ENCODE measurements at places on chromosomes 6 and 20.

GRCh38 chr6:48426636-48427035, 315.6 kb upstream of the PTCHD4 start:
- DNase-seq, result no peak

DNA sequence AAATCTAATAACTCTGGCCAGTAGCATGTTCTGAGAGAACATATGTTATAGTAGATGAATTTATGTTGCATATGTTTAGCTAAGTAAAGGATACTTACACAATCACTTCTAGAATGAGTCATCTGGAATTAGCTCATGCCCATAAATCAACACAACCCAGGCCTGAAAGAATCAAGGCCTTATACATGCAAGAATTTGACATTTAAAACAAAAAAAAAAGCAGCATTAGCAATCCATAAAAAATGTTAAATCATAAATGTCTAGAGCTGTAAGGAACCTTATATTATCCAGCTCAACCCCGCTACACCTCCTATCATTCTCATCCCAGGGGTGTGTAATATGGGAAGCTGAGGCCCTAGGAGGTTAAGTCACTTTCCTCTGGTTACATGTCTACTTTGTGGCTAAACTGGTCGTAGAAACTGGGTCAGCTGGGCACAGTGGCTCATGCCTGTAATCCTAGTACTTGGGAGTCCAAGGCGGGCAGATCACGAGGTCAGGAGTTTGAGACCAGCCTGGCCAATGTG, 105.2 kb upstream of the CARMIL1 start:
- no peak for DNase-seq

DNA sequence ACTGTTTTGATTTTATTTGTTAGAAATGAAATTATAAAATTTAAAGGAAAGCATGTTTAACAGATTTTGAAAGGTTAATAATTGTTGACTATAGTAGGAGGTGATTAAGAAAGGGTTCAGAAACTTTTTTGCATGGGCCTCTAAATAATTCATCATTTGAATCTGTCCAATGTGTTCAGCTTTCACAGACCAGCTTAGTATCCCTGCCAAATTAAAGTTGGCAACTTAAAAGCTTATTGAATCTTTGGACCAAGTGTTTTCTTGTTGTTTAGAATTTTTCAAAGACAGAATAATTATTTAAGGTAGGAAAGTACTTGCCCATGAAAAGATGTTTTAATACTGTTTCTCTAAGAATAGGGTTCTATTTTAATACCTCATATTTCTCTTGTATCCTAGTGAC, 466.0 kb downstream of the GJA1 start:
- no peak for DNase-seq

DNA sequence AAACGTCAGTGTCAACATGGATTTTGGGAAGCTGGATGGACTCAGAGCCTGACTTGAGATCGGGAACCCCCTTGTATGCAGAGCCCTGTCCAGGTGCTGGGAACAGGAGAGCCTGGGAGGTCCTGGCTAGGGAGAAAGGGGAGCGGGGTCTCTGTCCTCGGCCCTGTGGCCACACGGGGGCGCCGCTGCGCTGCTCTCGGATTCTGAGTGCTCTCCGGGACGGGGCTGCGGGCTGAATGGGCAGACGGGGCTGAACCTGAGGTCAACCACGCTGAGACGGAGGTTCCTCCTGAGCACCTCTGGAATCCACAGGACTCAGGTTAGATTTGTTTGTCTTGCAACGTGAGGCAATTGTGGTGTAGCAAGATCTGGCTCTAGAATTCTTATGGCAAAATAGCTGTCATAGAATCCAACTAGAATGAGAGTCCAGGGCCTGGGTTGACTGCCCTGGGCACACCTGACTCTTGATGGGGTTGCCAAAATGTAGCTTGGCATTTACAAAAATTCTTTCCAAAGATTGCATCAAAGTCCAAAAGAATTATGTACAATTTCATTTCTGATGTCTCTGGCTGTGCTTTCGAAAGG, 20.6 kb upstream of the HLA-F start:
- DNase-seq, result no peak

DNA sequence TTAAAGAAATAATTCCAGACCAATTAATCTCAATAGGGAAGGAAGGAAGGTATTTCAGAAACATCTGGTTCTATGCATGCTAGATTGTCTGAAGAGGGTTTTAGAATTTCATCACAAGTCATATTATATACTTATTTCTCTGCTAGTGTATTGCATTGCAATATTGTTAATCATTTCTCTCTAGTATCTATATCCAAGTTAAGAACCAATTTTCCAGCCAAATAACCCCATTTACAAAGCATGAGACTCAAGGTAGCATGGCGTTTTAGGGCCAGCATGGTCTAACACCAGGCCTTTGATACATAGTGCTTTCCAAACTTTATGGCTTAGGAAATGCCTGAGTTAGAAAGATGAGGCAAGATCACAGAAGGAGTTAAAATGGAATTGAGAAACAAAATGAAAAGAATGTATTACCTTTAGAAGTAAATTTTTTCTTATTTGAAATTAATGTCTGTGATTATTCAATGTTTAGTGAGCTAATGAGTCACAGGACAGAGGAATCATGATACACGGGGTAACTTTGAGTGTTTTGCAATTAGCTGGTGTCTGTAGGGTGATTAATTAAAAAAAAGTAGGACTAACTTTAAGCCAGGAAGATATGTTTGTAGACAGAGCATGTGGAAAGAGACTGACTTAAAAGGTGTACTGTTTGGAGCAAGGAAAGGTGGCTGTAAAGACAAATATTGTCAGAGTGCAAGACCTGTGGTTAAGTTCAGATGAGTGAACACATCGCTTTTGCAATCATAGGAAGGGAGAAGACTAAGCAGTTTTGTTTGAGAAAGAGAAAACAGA, 1006.2 kb upstream of the CITED2 start:
- no peak for DNase-seq

GRCh38 chr6:157464653-157465535, 83.9 kb downstream of the ZDHHC14 start:
- DNase-seq, result peak; percentile 12

- DNase-seq, result no peak
These were observed 231.7 kb downstream of the SIM1 start for GRCh38 chr6:100232781-100233573.

- no peak for DNase-seq
These were observed 106.6 kb upstream of the BTN3A2 start for GRCh38 chr6:26258212-26258977.

DNA sequence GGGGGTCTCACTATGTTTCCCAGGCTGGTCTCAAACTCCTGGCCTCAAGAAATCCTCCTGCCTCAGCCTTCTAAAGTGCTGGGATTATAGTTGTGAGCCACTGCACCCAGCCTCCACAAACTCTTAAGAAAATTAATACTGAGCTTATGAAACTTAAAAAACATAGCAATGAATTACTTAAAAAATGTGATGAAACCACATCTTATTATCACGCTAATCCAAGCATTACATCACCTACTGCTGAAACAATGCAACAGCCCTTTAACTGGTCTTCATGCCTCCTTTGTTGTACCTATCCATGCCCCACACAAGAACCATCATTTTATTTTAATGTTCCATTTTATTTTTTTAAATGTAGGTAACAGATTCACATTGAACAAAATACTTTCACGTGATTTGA, 24.9 kb downstream of the SESN1 start:
- DNase-seq, result no peak

DNA sequence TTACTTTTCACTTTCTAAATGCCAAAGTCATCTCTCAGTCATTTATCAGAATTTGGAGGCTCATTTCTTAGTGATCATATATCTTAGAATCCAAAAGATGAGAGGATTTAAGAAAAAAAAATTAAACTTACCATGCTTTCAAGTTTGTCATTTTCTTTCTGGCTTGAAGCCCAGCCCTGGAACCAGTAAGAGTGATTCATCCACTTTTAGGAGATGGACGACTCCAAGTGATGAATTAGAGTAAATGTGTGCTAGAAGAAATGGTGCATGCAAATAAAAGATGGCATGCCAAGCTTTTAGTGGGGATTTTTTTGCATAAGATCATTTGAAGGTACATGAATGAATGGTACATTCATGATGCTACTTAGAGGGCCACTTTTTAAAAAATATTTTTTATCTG, 20.1 kb downstream of the PLCB1 start:
- DNase-seq, result no peak

GRCh38 chr20:44181611-44182010, 5.4 kb downstream of the JPH2 start:
- no peak for DNase-seq

DNA sequence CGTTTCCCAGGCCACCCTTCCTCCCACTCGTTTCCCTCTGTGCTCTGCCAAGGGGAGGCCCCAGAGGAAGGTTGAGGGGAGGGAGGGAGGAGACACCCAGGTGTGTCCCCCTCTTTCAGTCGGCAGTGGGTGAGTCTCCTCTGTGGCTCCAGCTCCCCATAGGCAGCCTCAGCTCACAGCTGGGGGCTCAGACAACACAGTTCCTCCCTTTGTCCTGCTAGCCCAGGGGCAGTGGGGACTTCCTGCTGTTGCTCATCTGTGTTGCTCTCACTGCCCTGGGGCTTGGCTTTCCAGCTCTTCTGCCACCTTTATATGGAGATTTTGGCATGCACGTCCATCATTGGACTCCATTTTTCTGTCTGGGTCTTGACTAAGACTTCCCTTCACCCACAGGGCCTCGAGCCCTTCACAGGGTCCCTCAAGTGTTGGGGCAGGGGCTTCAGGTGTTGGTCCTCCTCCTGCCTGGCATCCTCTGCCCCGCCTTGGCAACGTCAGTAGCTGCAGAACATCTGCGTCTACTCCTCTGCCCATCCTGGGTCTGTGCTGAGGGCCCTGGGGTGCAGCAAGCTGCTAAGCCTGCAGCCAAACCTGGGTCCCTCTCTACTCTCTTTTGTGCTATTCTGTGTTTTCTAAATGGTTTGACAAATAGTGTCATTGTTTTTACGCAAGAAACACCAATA, 190.6 kb upstream of the PMEPA1 start:
- DNase-seq, result no peak
